Suppressor macrophage treated with lipopolysaccharide for 1 hour (primary cell): ENCODE measurements at places on chromosomes 1 and 21.

GRCh38 chr21:27213303-27213702 lies 246.4 kb upstream of the ADAMTS5 start:
- no peak for DNase-seq

GRCh38 chr1:36511804-36512798 lies 29.4 kb upstream of the CSF3R start:
- no peak for DNase-seq

GRCh38 chr1:215992620-215993019 lies 425.5 kb downstream of the KCTD3 start:
- DNase-seq, result peak; percentile 1

DNA sequence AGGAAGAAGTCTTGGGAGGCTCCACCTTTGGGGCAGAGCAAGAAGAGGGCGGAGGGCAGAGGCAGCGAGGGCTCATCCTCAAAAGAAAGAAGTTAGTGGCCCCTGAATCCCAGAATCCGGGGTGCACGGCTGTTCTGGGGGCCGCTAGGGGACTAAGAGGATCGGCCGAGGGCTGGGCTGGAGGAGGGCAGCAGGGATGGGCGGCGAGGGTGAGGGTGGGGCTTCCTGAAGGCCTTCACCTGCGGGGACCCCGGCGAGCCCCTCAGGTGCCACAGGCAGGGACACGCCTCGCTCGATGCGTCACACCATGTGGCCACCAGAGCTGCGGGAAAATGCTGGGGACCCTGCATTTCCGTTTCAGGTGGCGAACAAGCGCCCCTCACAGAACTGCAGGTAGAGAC lies 23.9 kb downstream of the COL6A1 start:
- no peak for DNase-seq

GRCh38 chr1:29835406-29835805 lies 599.1 kb downstream of the PTPRU start:
- DNase-seq, result no peak

DNA sequence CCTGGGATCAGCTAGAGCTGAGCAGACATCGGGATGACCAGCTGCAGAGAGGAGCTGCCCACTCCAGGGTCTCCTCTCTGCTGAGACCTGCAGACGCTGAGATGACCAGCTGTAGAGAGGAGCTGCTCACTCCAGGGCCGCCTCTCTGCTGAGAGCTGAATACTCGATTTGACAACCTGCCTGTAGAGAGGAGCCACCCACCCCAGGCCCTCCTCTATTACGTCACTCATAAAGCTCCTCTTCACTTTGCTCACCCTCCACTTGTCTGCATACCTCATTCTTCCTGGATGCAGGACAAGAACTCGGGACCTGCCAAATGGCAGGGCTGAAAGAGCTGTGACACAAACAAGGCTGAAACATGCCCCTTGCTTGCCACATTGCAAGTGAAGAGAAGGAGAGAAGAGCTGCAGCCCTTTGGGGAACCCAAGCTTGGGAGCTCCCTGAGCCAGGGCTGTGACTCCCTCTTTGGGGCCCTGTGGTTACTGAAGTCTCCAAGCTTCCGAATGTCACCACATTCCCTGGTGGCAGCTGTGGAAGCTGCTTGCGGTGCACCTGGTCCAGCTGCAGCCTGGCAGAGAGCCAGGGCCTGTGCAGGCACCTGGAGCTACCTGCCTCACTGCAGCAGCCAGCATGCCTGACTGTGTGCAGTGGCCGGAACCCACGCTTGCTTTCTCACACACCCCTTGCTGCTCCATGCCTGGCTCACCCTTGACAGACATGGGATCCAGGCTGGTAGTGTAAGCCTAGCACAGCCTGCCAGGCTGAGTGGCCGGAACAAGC lies 59.6 kb downstream of the CC2D1B start:
- no peak for DNase-seq

- no peak for DNase-seq
Measured at GRCh38 chr1:61109910-61110309, 27.5 kb downstream of the NFIA start.

DNA sequence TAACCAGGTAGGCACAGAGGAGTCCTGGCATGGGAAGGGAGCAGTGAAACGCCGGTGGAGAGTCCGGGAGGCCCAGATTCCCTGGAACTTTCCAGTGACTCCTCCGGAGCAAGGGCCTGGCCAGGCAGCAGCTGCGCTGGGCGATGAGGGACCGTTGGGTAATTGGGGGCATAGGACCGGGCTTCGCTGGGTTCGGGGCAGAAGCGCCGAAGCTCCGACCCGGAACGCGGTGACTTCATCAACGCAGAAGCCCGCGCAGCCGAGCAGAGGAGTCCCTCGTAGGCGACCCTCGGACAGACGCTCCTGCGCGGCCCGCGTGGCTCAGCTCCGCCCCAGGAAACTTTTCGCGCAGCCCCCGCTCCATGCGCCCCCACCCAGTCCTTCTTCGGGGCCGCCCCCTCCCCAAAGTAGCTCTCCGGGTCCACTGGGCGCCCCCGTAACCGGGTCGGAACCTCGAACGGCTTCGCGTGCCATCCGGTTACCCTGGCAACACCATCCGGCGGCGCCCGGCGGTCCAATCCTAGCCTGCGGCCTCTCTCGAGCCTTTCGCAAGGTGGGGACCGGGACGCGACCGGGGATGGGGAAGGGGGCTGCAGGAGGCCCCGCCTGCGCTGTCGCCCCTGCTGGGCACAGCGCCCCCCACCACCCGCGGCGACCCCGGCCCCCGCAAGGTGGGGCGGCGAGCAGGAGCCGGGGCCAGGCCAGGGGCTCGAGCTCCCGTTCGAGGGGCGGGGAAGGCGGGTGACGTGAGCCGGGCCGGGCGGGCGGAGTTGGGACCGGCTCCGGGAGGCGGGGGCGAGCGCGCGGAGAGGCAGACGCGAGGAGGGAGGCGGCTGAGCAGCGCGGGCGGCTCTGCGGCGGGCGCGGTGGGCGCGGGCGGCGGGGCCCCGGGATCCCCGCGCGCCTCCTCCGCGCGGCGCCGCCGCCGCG lies at the start of gene AJAP1:
Gene AJAP1, plus strand, starts transcription at position 814 of the 930 bp plus-strand sequence. CDS start 817 bp downstream, outside the sequence.
- no peak for DNase-seq

- no peak for DNase-seq
Measured at GRCh38 chr1:88219521-88219920, 464.6 kb upstream of the PKN2 start.

- DNase-seq, result no peak
Measured at GRCh38 chr1:64072089-64072793, 131.2 kb upstream of the UBE2U start.

GRCh38 chr1:27413004-27413403 lies 20.6 kb downstream of the GPR3 start:
- no peak for DNase-seq

- no peak for DNase-seq
Measured at GRCh38 chr1:109266965-109267364, 16.0 kb downstream of the PSRC1 start.

GRCh38 chr1:172340520-172340919 lies 80.0 kb upstream of the C1orf105 start:
- peak; percentile 85 for DNase-seq

GRCh38 chr1:102241431-102242338 lies 245.0 kb upstream of the OLFM3 start:
- no peak for DNase-seq

DNA sequence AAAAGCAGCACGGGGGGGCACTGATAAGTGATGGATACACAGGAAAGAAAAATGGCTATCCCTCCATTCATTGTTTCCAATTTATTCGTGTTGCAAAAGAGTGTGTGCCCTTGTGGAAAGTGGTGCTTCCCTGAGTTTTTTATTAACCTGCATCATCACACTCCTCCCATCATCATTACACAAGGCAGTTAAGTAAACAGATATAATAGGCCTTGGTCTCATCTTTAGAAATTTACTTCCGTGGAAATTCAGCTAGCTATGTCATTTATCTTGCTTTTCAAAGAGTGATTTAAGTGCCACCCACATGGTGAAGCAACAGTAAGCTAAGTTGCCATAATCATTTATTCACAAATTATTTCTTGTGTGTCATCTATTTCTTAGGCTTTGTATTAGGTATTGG lies 473.3 kb downstream of the NEGR1 start:
- no peak for DNase-seq

- no peak for DNase-seq
Measured at GRCh38 chr21:39555911-39556590, 56.7 kb upstream of the B3GALT5 start.

- no peak for DNase-seq
Measured at GRCh38 chr1:157021688-157022087, 23.9 kb downstream of the ARHGEF11 start.

DNA sequence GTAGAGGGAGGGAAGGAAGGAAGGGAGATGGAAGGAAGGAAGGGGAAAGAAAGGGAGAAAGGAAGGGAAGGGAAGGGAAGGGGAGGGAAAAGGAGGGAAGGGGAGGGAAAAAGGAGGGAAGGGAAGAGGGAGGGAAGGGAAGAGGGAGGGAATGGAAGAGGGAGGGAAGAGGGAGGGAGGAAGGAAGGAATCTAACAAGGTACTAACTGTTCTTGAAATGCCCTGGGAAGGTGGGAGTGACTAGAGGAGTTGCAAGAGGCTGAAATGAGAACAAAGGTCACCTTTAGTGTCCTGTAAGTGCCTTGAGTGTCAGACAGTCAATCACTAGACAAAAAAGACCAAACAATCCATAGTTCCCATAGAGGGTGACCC lies 2.3 kb upstream of the ATP2B4 start:
- DNase-seq, result no peak

DNA sequence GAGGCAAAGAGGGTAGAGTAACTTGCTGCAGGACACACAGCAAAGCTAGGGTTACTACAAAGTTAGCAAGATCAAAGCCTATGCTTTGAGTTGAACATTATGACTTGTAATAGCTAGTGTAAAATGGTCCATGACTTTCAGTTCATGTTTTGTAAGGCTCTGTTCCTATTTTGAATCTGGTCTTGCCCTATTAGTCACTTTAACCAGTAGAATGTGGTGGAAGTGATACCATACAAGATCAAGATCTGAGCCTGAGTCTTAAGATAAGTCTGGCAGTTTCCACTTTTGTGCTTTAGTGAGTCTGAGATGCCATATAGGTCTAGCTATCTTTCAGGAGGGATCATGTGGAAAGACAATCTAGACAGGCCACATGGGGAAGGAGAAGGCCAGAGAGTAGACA lies 282.1 kb upstream of the BRINP3 start:
- peak; percentile 24 for DNase-seq

DNA sequence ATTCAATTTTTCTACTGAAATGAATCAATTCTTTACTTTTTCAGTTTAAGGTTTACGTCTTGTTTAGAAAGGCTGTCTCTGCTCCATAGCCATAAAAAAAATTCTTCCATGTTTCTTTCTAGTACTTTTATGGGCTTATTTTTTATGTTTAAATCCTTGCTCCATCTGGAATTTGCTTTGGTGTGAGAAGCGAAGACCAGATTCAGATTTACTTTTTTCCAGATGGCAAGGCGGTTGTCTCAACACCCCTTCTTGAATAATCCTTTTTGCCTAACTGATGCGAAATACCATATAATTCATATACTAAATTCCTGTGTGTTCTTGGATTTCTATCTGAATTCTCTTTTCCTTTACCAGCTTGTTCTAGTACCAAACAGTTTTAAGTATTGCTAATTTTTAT lies 101.5 kb downstream of the C1orf94 start:
- DNase-seq, result no peak

GRCh38 chr21:45356653-45357435 lies 48.1 kb upstream of the COL18A1 start:
- no peak for DNase-seq

- DNase-seq, result no peak
Measured at GRCh38 chr21:33241846-33242245, 12.1 kb downstream of the IFNAR2 start.

DNA sequence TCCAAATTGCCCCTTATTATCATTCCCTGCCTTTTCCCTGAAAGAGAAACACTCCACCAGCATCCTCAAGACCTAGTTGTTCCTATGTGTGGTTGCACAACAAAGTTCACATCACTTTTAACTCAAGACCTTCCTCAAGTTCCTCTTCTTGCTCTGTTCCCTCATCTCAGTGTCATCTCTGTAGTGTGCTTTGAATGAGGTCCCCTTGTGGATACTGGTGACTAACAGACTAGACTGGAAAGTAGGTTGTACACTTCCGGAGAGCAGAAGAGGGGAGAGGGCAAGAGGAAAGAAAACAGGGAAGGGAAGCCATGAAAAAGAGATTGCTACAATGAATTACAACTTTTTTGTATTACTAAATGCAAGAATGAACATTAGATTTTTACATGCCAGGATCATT lies 853.8 kb downstream of the USP25 start:
- peak; percentile 44 for DNase-seq

DNA sequence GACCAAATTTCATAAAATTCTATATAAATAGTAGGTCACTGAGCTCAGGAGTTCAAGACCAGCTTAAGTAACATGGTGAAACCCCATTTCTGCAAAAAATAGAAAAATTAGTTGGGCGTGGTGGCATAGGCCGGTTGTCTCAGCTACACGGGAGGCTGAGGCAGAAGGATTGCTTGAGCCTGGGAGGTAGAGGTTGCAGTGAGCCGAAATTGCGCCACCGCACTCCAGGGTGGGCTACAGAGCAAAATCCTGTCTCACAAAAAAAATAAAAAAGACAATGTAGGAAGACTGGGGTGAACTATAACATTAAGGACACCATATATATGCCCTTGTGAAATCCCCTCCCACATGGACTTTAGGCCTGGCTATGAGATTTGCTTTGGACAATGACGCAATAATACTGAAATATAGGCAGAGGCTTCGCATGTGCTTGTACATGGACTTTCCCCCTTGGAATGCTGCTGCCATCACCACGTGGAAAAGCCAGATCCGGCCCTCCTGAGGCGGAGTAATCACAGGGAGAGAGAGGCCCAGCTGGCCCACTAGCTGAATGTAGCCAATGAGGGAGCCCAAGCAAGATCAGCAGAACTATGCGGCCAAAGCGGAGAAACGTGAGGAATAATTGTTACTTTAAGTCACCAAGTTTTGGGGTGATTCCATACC lies 13.1 kb upstream of the USP1 start:
- peak; percentile 45 for DNase-seq

- no peak for DNase-seq
Measured at GRCh38 chr1:243260221-243260880, 4.5 kb downstream of the SDCCAG8 start.

DNA sequence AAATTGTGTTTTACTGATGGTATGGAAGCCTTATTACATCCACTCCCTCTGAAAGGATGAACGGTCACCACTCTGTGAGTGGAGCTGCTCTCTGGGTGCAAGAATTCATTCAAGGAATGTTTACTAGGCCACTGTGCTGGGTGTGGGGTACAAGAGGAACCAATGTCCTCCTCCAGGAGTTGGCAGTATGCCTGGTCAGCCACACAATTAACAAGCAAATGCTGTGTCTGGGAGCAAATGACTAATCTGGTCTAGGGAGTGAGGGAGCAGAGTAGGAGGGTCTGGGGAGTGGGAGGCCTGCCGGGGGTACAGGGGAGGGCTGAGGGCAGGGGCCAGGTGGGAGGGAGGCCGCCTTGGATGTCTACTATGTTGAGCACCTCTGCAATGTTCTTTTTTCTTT lies 27.2 kb upstream of the TDRD10 start:
- peak; percentile 79 for DNase-seq

- no peak for DNase-seq
Measured at GRCh38 chr1:113675302-113675701, 84.0 kb downstream of the PHTF1 start.

DNA sequence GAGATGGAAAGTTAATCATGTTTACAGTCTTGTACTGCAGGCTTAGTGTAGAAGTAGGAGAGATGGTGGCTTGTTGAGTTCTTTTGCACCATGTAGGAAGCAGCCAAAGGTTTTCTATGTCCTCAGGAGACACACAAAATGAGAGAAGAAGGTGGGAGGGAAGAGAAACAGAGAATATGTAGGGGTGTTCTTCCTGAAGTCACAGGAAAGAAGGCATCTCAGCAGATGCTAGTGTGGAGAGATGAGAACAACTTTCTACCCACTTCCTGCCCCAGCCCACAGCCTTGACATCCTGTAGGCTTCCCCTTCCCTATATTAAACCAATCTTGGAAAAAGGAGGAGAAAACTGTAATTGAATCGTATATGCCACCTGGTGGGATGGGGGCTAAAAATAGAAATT lies 217.0 kb downstream of the S1PR1 start:
- DNase-seq, result no peak

- DNase-seq, result no peak
Measured at GRCh38 chr1:218634212-218634611, 289.1 kb downstream of the TGFB2 start.
